ENCODE measurements at places on chromosomes 5 and 9.
A peak's percentile ranks its signal among the peaks of the same experiment; 100 is the strongest.

DNA sequence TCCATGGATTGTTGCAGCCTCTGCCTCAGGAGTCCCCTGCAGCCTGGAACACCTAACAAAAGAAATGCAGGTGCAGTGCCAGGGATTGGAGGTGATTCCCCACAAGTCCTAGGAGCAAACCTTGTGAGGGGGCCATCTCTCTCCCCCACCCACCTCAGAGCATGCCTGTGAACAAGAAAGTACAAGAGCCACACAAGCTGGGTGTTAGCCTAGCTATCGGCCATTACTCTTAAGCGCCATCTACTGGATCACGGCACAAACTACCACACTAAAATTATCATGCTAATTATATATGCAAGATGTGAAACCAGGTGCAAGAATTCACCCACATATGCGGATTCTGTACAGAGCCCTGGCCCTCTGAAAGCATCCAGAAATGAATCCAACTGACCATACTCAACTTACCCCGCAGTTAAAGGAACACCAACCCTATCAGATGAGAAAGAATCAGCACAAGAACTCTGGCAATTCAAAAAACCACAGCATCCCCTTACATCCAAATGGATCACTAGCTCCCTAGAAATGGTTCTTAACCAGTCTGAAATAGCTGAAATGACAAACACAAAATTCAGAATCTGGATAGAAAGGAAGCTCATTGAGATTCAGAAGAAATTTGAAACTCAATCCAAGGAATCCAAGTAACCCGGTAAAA is 16.5 kb upstream of the PRSS3 start:
- DNase-seq = no peak

- DNase-seq = no peak
These were observed 4.3 kb downstream of the FOXB2 start for GRCh38 chr9:77023726-77024125.

DNA sequence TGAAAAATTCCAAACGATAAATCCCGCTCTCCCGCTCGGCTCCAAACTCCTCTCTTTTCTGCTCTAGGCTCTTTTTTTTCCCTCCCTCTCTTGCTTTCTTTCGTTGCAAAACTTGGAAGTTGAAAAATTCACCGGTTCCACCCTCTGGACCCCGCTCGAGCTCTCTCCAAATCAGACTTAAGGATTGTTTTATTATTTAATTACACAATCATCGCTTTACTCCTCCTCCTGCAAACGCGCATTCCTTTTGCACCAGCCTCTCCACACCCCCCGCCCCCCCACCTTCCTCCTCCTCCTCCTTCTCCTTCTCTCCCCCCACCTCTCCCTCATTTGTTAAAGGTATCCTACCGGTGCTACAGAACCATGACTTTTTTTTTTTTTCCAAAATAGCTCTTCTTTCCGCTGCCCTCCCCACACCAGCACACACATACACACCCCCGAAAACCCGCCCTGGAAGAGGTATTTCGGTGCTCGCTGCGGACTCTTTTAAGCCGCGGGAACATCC is 535 bp upstream of the NFIB start:
- DNase-seq = no peak

- no peak for DNase-seq
These were observed 57.0 kb upstream of the LIFR start for GRCh38 chr5:38613490-38613889.

- no peak for DNase-seq
These were observed 79.2 kb downstream of the DOCK2 start for GRCh38 chr5:169716287-169716686.

GRCh38 chr5:157454273-157454672 is 5.7 kb upstream of the NIPAL4 start:
- DNase-seq = peak; percentile 22

GRCh38 chr5:170584450-170585058 is 80.7 kb downstream of the KCNIP1 start:
- no peak for DNase-seq

DNA sequence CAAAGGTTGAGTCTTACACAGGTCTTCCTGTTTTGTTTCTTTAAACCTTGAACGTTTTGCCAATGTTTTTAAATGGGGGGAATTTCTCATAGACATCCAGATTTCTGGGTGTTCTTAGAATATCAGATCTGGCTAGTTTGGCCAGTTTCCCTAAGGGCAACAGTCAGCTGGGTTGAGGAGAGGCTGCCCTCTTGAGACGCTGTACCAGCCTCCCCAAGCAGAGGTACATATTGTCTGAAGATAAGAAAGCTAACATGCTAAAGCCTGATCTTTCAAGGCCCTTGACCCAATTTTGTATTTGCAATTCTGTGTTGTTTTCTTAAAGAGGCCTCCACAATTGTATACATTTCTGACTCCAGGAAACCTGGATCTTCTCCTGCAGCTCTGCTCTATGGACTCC is 21.9 kb upstream of the SH3GL2 start:
- no peak for DNase-seq

GRCh38 chr5:101838435-101838834 is 457.6 kb downstream of the SLCO4C1 start:
- no peak for DNase-seq

DNA sequence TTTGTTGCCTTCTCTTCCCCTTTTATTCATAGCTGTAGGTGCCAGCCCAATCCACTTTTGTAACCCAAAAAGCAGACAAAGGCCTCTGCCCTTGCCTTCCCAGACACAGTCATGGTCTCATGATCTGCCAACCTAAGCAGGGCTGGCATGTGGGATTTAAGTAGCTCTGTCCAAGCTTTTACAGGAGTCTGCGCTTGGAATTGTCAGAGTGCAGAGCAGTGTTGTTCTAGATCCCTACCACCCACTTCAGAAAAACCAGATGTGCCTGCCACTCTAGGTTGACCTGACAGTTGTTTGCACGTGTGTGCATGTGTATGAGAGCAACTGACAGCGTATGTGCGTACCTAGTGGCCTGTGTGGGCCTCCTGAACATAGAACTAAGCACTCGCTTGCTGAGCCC is 87.8 kb upstream of the SPRY4 start:
- DNase-seq = no peak

DNA sequence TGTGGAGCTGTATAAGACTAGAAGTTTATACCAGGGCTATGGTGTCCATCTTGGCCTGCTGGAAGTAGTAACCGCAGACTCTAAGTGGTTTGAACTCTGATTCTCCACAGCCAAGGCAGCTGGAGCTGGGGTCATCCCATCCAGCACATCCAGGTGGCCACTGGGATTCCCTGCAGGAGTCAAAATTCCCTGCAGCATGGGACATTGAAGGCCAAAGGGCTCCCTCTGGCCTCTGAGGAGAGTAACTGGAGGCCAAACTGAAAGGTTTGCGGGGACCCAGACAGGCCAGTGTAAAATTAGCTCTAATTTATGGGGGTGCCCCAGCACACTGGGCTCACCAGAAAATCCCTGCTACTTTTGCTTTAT is 12.2 kb upstream of the PRXL2C start:
- no peak for DNase-seq

GRCh38 chr9:131734781-131735180 is 5.1 kb downstream of the RAPGEF1 start:
- DNase-seq = no peak

DNA sequence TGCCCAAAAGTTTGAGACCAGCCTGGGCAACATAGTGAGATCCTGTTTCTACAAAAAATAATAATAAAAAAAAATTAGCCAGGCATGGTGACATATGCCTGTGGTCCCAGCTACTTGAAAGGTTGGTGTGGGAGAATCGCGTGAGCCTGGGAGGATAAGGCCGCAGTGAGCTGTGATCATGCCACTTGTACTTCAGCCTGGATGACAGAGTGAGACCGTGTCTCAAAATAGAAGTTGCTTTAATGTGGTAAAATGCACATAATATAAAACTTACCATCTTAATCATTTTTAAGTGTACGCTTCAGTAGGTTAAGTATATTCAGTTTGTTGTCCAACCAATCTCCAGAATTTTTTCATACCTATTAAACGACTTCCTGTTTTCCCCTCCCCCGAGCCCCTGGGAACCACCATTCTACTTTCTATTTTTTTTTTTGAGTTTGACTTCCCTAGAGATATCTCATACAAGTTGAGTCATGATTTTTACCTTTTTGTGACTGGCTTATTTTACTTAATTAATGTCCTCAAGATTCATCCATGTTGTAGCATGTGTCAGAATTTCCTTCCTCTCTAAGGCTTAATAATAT is 120.1 kb upstream of the POC5 start:
- DNase-seq = no peak

DNA sequence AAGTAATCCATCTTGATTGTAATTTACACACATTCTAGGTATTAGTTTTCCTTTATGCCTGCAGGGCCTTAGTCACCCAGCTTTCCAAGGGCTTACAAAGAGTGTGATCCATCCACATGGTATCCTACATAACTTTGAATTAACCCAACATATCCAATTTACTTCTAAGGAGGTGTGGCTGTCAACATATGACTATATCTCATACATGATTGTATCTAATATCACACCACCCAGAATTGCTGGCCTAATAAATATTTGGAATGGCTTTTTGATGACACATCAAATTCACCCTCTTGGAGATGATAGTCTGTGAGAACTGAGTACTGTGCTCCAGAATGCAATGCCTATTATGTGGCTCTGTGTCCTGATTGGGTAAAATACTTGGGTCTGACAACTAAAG is 363.3 kb upstream of the GRIN3A start:
- DNase-seq = no peak

GRCh38 chr9:23669776-23670175 is 156.3 kb downstream of the ELAVL2 start:
- DNase-seq = no peak

DNA sequence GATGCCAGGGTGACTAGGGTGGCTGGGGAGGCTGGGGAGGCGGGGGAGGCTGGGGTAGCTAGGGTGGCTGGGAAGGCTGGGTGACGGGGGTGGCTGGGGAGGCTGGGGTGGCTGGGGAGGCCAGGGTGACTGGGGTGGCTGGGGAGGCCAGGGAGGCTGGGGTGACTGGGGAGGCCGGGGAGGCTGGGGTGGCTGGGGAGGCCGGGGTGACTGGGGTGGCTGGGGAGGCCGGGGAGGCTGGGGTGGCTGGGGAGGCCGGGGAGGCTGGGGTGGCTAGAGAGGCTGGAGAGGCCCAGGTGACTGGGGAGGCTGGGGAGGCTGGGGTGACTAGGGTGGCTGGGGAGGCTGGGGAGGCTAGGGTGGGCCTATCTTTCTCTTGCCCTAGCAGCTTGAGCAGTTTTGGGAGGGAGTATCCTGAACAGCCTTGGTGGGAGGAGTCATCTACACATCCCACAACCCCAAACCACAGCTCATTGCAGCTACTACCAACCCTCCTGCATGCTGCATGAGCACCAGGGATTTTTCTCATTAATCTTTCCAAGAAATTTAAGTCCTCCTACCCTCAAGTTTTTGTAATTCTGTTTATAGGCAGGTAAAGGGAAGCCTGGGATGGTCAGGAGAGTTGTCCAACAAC is 203.2 kb upstream of the IRX1 start:
- no peak for DNase-seq

DNA sequence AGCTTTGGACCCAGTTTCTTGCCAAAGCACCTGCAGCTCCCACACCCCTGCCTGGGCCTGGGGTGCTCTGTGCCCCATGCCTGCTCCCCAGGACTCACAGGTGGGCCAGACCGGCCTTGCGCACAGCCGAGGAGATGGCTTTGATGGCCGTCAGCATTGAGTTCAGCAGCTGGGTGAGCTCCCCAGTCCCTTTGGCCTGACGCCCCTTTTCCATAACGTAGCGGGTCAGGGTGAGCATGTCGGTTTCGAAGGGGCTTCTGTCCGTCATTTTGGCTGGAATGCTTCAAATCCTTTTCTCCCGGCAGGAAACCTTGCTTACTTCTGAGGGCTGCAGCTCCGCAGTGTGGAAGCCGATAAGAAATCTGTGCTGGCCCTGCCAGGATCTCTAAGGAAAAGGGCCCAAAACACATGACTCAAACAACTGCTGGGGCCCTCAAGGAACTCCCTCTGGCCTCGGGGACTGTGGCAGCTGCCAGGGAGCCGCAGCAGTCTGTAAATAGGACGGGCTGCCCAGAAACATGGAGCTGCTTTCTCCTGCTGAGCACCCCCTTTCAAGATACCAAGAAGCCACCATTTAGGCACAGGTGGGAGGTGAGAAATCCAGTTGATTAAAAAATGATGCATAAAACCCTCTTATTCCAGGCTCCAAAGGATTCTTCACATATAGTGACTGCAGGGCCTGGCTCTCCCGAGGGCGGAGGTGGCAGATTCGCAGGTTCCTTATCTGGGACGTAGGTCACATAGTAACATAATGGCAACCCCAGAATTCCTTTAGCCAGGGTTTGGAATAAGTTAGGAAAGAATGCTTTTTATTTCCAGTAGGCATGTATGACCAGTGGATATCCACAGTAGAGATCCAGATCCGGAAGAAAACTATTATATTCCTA is at the start of gene FBP2:
Gene FBP2 (minus strand): TSS at position 366 of the 887 bp plus-strand sequence. CDS start 98 bp downstream, at position 268.
- DNase-seq = no peak

DNA sequence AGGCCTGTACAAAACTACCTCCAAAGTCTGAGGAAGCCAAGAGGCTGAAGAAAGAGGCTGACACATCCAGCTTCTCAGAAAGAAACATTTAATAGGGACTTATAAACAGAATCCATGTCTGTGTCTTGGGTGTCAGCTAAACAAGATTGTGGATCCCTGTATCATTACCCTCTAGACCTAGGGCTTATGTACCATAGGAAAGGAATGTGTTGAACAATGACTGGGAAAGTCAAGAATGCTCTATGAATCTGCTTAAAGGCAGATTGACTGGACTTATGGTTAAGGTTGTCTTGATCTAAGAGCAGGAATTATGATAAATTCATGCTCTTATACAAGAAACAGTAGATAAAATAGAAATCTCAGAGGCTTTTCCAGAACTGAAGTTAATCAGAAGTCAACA is 335.7 kb upstream of the RPS23 start:
- no peak for DNase-seq

DNA sequence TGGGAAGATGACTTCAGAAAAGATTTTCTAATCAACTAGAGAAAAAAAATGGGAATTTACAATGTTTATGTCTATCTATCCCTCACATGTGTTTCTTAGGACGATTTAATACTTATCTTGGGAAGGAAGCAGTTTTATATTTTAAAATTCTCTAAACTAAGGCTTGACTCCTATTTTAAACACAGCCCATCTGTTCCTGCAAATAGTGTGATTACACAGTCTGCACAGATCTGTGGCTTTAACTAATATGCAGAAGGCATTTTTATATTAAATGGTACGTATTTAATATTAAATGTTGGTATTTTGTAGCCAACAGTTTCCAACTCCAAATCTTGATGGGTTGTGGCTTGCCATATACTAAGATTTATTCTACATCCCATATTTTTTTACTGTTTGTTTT is 53.2 kb upstream of the EBF1 start:
- DNase-seq = no peak

DNA sequence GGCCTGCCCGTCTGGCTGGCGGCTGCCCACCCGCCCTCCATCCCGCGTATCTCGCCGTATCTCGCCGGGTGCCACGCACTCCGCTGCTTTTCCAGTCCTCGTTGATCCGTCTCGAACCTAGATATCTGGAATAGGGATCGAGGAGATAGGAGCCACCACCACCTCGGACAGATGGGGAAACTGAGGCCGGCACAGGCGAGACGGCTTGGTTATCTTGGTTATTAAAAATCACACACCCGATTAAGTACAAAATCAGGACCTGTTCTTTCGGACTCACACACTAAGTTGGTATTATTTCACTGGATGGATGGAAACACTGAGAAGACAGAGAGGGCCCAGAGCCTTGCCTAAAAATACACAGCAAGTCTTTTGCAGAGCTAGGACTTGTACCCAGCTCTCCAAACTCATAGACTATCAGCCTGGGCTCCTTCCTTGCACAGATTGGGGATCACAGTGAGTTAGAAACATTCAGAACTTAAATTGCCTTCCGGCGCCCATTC is 678 bp downstream of the SLC26A2 start:
- no peak for DNase-seq
